Peyer's patch (tissue), 4 donors: ENCODE measurements at places on chromosomes 1 and 21.

DNA sequence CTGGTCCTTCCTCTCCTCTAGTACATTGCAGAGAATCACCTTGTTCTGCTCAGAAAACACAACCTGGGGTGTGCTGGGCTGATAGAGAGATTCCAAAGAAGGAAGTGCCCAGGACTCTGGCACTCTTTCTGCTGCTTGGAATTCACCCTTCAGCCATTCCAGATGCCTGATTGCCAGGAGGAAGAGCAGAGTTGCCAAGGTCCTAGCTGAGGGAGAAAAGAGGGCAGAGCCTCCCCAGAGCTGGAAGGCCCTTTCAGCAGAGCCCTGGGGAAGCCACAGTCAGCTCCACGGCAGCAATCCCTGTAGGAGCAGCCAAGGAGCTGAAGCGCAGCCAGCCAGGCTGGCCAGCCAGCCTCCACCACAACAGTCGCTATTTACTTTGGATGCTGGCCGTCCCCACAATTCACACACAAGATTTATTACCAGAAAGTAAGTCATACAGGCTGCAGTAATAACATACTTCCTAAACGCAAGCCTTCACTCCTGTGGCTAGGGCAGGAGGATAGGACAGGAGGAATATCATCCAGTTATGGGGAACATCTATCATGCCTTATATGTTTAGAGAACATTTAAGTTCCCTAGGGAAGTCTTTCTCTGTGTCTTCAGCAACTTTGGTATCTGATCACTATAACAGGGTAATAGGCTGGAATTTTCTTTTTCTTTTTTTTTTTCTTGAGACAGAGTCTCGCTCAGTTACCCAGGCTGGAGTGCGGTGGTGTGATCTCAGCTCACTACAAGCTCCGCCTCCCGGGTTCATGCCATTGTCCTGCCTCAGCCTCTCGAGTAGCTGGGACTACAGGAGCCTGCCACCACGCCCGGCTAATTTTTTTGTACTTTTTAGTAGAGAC, 36.6 kb upstream of the SLC44A3 start:
- no peaks in the 10 kb centered on the region for H3K4me1 ChIP-seq
- H3K4me3 ChIP-seq, result no peak overlapping the region
- H3K27me3 ChIP-seq, result no peaks in the 10 kb centered on the region
- no peaks in the 10 kb centered on the region for H3K36me3 ChIP-seq
- peak overlapping the region; percentile 52 for H3K27ac ChIP-seq

- H3K4me1 ChIP-seq, result no peaks in the 10 kb centered on the region
- H3K4me3 ChIP-seq, result peak overlapping the region; percentile 81
- no peaks in the 10 kb centered on the region for H3K36me3 ChIP-seq
- H3K27ac ChIP-seq, result peak overlapping the region; percentile 98
Measured at GRCh38 chr1:221742555-221743415, 896 bp upstream of the DUSP10 start.

- H3K4me3 ChIP-seq, result peak overlapping the region; percentile 37
- no peaks in the 10 kb centered on the region for H3K4me1 ChIP-seq
- H3K36me3 ChIP-seq, result no peaks in the 10 kb centered on the region
- peak overlapping the region; percentile 5 for H3K27ac ChIP-seq
- no peaks in the 10 kb centered on the region for H3K27me3 ChIP-seq
Measured at GRCh38 chr1:169144941-169145626, 38.6 kb downstream of the ATP1B1 start.

- DNase-seq, result no peak
- no peaks in the 10 kb centered on the region for H3K36me3 ChIP-seq
- H3K27ac ChIP-seq, result no peak overlapping the region
- no peak overlapping the region for H3K4me3 ChIP-seq
- H3K4me1 ChIP-seq, result no peaks in the 10 kb centered on the region
Measured at GRCh38 chr1:223106856-223107255, 36.2 kb downstream of the TLR5 start.

DNA sequence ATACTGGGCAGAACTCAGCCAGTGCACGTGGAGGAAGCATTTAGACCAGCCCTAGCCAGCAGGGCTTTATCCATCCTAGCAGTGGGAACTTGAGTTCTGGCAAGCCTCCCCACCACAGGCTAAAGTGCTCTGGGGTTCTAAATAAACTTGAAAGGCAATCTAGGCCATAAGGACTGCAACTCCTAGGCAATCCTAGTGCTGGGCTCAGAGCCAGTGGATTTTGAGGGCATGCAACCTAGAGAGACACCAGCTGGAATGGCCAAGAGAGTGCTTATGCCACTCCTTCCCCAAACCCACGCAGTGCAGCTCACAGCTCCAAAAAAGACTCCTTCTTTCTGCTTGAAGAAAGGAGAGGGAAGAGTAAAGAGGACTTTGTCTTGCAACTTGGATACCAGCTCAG, 70.5 kb upstream of the APOBEC4 start:
- no peak for DNase-seq
- H3K27ac ChIP-seq, result no peak overlapping the region
- no peaks in the 10 kb centered on the region for H3K4me1 ChIP-seq
- H3K36me3 ChIP-seq, result no peaks in the 10 kb centered on the region
- no peaks in the 10 kb centered on the region for H3K27me3 ChIP-seq
